Inflammatory macrophage (primary cell): ENCODE measurements at places on chromosomes 11 and 22.
A peak's percentile ranks its signal among the peaks of the same experiment; 100 is the strongest.

- no peak for DNase-seq
Observed at GRCh38 chr11:125947419-125948277, 1.8 kb downstream of the VSIG10L2 start.

DNA sequence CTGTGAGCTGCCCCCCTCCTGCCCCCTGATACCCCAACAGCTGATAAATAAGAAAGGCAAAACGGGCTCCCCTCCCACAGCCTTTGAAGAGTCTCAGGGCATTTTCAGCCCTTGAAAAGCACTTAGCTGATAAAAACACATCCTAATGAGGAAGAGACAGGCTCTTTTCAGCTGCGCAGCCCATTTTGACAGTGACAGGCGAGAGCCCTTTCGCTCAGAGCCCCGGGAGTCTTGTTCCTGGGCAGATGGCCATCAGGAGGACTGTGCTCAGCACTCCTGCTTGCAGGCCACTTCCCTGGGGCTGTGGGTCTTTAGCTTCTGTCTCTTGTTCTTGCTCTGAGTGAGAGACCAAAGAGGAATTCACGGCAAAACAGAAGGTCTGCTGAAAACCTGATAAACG, 757.2 kb downstream of the BRD1 start:
- DNase-seq, result no peak

- peak; percentile 39 for DNase-seq
Observed at GRCh38 chr22:37502342-37503182, 16.4 kb upstream of the MFNG start.

- DNase-seq, result no peak
Observed at GRCh38 chr11:125933030-125933813, 12.6 kb upstream of the VSIG10L2 start.

- DNase-seq, result no peak
Observed at GRCh38 chr22:35868938-35869337, 151.3 kb downstream of the APOL5 start.

DNA sequence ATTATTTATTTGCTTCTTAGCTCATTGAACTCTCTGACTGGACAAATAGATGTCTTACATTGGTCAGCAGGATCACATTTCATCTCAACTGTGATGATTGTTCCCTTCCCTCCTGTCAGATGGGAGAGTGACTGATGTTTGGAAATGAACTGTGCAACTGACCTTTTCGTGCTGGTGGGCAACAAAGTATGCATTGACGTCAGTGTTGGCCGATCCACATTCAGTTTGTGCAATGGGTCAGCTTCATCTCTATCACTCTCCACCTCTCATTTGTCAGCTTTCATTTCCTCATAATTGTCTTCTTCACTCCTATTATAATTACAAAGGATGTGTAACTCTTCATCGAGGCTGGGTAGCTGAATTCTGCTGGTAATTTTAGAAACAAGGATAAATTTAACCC, 71.3 kb downstream of the PPP2R1B start:
- no peak for DNase-seq

- DNase-seq, result no peak
Observed at GRCh38 chr11:120579611-120580031, 68.1 kb downstream of the GRIK4 start.

DNA sequence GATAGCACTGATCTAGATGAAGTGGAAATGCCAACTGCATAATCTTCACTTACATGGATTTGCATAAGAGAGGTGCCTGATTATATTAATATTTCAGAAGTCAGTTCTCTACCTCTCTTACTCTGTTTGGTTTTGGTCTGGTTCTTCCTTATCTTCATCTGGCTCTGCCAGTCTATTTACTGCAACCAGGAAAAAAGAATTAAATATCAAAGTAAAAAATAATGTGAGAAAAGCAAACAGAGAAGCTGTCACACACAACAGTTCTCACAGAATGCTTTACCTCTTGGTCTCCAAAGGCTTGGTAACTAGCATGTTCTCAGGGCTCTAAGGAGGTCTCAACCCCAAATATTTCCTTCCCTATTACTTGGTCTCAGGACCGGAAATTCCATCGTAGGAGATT, 6.7 kb downstream of the VSIG10L2 start:
- DNase-seq, result no peak

- DNase-seq, result no peak
Observed at GRCh38 chr11:24642648-24643047, 145.8 kb downstream of the LUZP2 start.

DNA sequence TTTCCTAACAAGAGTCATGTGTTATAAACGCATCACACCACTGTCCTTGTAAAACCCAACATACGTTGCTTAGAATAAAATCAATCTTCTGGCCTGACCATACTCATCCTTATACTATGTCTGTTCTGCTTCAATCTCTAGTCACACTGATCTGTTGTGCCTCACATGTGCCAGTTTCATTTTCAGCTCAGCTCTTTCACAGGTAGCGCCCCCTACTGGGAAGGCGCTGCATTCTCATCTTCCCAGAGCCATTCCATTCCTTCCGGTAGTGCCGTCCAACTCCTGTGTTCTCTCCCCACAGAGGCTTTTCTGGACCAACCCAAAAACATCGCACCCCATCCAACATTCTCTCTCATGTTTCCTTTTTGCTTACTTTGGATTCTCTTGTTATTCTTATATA, 22.2 kb downstream of the CASP5 start:
- DNase-seq, result peak; percentile 16

- peak; percentile 41 for DNase-seq
Observed at GRCh38 chr22:49368976-49369725, 458.5 kb downstream of the BRD1 start.

DNA sequence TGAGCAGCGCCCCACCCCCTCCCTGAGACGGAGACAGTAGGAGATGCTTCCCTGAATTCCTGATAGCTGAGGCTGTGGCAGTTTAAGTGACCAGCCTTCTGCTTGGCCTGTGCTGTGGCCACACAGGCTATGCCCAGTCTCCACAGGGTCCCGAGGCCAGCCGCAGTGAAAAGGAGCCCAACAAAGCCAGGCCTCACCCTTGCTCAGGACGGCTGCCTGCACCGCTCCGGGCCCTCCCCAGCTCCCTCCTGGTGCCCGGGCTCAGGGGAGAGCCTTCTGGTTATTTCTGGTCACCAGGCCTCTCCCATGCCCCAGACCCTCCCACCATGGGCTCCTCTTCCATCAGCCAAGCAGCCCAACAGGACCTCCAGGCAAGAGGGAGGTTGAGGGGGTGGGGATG, 28.8 kb downstream of the LRRC10B start:
- DNase-seq, result no peak

DNA sequence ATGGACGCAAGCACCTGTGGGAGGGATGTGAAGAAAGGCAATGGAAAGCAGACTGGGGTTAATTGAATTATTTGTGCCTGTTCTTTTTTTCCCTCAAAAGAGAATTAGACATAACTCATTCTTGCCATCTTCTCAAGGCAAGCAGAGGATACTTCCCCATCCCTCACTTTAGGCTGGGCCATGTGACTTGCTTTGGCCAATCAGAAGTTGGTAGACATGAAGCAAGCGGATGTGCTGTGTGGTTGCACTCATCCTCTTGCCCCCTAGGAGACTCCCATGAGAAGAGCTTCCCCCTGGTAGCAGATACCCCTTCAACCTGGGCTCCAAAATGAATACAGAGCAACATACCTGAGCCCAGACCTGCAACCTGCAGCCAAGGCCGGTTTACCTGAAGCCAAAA, 124.4 kb upstream of the ZC3H12C start:
- DNase-seq, result no peak

- peak; percentile 57 for DNase-seq
Observed at GRCh38 chr22:39254789-39255298, 10.1 kb upstream of the PDGFB start.

DNA sequence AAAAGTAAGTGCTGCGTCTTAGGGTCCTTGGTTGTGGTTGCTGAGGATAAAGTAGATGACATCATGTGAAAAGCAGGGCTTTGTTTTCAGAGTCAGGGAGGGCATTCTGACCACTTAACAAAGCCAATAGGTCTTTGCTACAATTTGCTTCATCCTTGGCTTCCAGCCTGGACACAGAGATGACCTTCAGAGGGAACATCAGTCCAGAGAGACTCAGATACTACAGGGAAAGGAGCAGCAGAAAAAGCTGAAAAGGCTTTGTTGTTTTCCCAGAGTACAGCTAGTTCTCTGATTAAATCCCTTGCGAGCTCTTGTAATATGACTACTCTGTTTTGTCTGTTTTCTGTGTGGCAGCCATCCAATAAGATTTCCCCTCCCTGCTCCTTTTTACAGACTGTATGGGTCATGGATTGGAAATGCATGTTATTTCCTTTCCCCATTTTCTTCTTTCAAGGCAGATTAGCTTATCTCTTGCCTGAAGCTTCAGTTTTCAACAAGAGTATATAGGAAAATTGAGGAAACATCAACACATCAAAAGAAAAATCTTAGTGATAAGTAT, 31.9 kb downstream of the ATG13 start:
- no peak for DNase-seq

GRCh38 chr11:35404388-35404775, 15.0 kb downstream of the SLC1A2 start:
- peak; percentile 61 for DNase-seq

DNA sequence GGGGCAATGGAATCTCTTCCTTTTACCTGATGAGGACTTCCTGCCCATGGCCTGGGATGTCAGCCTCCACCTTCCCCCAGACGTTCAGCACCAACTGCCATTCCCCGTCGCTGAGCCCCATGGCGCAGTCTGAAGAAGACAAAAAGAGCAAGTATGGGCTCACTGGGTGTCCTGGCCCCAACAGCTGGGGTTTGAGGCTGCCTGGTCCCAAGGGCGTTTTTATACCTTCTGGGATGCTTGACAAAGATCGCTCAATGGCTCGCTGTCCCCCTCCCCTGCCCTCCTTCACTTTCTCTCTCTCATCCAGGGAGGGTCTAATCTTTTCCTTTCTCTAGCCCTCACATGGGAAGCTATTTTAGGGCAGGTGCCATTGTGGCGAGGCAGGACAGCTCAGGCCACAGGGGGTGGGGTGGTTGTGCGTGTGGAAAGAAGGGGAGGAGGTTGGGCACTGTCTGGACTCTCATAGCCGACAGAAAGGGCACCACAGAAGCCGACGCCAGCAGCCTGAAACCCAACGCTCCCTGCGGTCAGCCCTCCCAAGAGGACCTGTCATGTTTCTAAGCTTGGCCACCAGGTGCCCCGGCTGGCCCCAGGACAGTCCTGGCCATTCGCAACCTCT, at the start of gene MB:
Gene MB, minus strand, starts transcription at position 193 of the 619 bp plus-strand sequence. Its CDS starts 72 bp downstream, at position 121.
- no peak for DNase-seq

GRCh38 chr11:26245046-26245445, 86.9 kb upstream of the ANO3 start:
- no peak for DNase-seq

DNA sequence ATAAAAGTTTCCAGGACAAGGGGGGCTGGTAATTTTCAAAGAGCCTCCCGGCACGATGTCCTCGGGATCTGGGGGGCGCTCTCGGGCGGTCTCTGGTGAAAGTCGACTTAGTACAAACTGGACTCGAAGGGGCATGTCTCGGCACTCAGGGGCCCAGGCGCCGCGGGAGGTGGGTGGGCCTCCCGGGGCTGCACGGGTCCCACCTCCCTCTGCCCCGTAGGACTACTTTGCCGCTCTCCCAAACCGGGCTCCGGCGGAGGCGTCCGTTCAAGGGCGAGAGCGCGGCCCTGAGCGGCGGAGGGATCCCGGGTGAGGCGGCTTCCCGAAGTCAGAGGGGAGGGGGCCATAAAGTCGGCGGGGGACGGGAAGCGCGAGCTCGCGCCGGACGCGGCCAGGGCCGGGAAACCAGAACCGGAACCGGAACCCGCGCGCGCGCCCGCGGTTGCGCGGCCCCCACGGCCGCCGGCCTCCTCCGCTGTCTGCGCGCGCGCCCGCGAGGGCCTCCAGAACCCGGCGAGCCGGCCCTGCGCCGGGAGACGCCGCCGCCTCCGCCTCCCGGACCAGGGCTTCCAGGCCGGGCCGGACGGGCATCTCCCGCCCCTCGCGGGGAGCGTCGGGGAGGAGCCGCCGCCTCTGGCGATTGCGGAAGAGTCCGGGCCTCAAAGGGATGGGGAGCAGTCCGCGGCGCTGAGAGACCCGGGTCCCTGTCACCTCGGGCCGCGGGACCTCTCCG, at the start of gene ARHGEF12:
Gene ARHGEF12, plus strand, starts transcription at position 506 of the 733 bp plus-strand sequence. CDS start 831 bp downstream, outside the sequence.
- peak; percentile 82 for DNase-seq

DNA sequence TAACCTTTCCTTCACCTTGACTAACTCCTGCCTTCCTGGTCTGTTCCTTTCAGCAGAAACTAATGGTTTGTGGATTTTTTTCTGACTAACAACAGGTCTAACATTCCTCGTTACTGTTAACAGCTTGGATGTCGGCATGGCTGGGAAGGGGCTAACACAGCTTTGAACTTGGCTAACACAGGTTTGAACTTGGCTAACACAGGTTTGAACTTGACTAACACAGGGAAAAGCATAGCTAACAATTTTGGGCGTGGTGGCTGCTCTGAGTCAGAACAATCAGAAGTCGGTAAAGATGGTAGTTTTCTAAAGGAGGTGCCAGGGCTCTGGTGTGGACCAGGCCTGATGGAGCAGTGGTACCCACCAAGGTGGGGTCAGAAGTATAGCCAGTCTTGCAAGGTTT, 16.1 kb downstream of the MIAT start:
- DNase-seq, result no peak

DNA sequence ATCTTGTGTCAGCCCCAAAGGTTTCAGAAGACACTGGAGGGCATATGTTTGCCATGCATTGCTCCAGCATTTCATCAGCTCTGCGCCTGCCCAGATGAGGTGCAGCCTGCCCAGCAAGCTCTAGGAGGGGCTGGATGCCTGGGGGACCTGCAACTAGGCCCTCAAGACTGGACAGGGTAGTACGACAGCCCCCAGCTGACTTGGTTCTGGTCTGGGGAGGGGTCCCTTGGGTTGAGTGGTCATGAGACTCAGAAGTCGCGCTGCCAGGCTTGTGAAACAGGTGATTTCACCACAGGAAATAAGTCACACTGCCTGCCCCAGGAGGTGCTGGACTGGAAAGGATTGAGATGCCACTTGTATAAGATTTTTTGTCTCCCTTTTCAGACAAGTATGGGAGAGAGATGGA, 23.4 kb downstream of the TPBGL start:
- peak; percentile 54 for DNase-seq

- DNase-seq, result peak; percentile 9
Observed at GRCh38 chr11:43937434-43938411, 4.7 kb upstream of the C11orf96 start.

DNA sequence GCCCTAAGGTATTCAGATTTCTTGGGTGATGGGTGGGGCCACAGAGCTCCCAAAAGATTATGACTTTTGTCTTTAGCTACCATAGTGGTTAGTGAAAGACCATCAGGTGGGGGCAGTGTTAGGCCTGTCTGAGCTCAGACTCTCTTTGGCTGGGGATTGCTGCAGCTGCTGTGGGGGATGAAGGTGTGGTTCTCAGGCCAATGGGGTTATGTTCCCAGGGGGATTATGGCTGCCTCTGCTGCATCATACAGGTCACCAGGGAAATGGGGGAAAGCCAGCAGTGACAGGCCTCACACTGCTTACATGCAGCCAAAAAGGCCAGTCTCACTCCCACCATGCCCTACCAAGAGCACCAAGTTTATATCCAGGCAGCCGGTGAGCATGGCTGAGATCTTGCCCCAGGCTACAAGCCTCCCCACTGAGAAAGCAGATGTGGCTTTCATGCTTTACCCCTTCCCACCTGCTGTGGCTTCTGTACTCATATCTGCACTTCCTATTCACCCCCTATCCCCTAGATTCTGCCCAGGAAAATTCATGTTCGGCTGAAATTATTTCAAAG, 24.8 kb downstream of the CNTF start:
- DNase-seq, result no peak

GRCh38 chr11:95647871-95648270, 141.7 kb downstream of the FAM76B start:
- no peak for DNase-seq

GRCh38 chr11:104798789-104799188, 99.5 kb downstream of the CASP12 start:
- no peak for DNase-seq

- DNase-seq, result no peak
Observed at GRCh38 chr11:28757725-28758515, 649.7 kb downstream of the METTL15 start.
